NCI-H226 (cell line): ENCODE measurements at places on chromosomes 7 and 10.

- no peak for DNase-seq
Measured at GRCh38 chr7:105267244-105267643, 121.5 kb downstream of the SRPK2 start.

GRCh38 chr7:142717453-142717852 is 31.8 kb upstream of the PRSS1 start:
- no peak for DNase-seq

DNA sequence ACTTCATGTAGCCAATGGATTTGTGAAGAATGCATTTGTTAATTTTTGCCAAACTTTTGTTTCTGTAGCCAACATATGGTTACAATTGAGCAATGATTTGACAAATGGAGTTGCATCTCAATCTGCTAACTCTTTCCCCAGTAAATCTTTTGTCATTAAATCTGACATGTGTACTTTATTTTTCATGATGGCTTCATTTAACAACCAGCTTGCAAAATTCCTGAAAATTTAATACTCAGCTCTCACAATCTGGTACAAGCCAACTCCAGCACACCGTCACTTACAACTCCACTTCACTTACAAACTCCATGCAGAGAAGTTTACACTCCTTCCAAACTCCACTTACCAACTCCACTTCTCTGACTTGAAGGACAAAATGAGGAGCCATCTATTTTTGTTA is 26.5 kb upstream of the HIBADH start:
- no peak for DNase-seq

DNA sequence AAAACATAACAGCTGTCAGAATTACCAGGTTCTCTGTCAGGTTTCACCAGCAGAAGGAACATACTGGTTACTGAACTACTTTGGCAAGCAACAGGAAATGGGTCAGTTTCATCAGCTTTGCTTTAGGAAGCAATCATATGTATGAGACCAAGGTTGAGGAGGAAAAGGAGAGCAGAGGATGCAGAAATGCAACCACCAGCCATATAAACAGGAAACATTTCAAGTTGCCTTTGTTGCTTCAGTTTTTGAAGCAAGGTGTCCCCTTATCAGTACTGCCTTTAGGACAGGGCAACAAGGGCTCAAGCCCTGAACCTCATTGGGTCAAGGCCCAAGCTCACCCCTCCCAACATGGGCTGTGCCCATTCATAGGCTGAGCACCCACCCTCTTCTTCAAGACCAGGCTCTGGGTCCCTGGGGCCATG is 10.2 kb downstream of the HIPK2 start:
- DNase-seq: no peak
